Stimulated activated CD4-positive, alpha-beta T cell treated with anti-CD3 and anti-CD28 coated beads, Interleukin-2, amount 100 ng/mL, for 24 hours (primary cell): ENCODE measurements at places on chromosomes 16 and 17.

DNA sequence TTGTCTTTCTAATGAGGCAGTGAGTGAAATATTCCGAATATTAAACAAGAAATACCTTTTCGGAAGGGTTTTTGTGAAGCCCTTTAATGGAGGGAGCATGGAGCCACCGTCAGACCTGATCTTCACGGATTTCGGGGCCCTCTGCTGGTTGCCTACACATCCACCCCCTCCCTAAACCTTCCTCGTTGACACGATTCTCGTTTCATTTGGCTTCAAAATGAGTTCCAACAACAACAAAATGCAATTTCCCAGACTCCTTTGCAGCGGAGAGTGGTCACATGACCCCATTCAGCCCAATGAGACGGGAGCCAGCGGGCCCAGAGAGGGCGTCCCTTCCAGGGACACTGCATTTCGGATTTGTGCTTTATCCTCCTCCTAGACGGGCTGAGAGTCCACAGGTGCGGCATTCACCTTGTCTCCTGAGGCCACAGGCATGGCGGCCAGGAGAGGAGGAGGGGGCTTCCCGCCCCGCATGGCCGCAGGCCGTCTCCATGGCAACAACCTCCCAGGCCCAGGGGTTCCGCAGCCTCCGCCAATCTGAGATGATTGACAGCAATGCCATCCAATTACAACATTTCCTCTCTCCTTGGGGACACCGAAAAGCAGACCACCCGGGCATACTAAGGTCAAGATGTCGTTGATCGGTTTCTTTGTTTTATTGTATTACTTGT is 259.8 kb downstream of the C16orf95 start:
- no peak for DNase-seq

GRCh38 chr17:77502626-77503292 is 362.0 kb downstream of the SEC14L1 start:
- no peak for DNase-seq

- no peak for DNase-seq
Measured at GRCh38 chr16:85171004-85171758, 58.9 kb upstream of the CIBAR2 start.

DNA sequence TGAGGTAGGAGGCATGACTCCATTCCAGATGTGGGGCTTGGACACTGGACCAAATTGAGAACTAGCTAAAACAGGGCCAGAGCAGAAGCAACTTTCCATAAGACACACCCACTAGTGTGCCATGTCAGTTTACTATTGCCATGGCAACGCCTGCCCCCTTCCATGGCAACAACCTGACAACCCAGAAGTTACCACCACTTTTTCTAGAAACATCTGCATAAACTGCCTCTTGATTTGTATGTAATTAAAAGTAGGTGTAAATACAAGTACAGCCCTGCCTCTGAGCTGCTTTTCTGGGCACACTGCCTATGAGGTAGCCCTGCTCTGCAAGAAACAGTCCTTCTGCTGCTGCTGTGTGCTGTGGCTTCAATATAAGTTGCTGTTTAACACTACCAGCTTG is 19.5 kb upstream of the SCNN1B start:
- DNase-seq: no peak

DNA sequence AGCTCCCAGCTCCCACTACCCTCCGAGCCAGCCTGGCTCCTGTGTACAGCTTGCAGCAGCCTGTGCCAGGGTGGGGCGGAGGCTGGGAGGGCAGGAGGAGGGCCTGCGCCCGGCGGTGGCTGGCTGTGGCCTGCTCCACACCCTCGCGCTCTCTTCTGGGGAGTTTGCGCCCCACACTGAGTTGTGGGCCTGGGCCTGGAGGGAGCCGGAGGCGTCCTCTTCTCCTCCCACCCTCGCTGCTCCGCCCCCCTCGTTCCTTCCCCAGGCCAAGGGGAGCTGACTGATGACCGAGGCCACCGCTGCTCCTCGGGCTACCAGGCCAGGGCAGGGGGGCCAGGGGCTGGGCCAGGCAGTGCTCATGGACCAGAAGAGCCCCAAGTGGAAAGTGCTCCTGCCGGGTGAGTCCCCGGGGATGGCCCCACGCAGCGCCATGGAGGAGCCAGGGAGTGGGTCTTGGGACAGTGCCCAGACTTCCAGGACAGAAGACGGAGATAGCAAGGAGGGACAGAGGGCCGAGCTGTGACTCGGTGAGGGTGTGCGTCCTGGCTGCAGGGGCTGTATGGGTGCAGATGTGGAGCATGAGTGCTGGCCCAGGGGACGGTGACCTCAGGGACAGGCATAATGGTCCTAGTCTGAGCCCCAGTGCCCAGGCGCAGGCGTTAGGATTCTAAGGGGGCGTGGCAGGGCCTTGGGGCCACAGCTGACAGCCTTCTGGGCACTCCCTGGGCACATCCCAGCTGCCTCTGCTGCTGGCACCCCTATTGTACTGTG is 242.1 kb upstream of the GSE1 start:
- DNase-seq: no peak

GRCh38 chr16:29926711-29927052 is 656 bp upstream of the KCTD13 start:
- DNase-seq: no peak

- DNase-seq: no peak
Measured at GRCh38 chr16:87340198-87340597, 23.0 kb upstream of the C16orf95 start.

GRCh38 chr16:67040906-67041305 is 12.0 kb downstream of the CBFB start:
- DNase-seq: no peak

DNA sequence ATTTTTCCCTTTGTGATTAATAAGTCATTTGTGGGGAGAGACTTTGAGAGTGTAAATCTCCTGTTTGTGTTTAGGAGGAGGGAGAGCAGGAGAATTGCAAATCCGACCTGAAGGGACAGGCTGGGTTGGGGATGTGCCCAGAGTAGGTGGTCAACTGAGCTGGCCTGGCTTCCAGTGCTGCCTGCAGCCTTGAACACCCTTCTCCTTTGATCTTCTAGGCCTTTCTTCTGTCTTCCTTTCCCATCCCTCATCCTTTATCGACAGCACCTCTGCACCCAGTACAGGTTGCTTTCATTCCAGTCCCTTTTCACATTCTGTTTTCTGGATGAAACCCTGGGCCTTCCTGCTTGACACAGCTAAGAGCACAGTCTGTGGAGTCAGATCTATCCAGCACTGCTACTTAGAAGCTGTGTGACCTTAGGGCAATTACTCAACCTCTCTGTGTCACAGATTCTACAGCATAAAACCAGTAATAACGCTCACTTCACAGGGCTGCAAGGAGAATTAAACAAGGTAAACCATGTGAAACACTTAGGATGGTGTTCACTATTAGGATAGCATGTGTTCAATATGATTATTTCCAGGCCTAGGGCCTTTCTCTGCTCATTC is 1.0 kb upstream of the CSNK2A2 start:
- DNase-seq: no peak
